ENCODE measurements at places on chromosomes 11 and 22. TPM values are rescaled to one million over a fixed set of nuclear protein-coding genes. Genes with fewer than 3 reads are reported as not detected.
A peak's percentile ranks its signal among the peaks of the same experiment; 100 is the strongest.

KCNA4 gene
- total RNA-seq, result not detected

DDX10 gene
- 28.2 TPM for total RNA-seq

SLC5A1 gene
- not detected for total RNA-seq

OLFML1 gene
- total RNA-seq, result 7.4 TPM

OR2AG1 gene
- not detected for total RNA-seq

RAB3IL1 gene
- total RNA-seq, result 45.4 TPM

KCNJ1 gene
- total RNA-seq, result 1.1 TPM

PGA5 gene
- not detected for total RNA-seq

PGAP2 gene
- 22.5 TPM for total RNA-seq

DNA sequence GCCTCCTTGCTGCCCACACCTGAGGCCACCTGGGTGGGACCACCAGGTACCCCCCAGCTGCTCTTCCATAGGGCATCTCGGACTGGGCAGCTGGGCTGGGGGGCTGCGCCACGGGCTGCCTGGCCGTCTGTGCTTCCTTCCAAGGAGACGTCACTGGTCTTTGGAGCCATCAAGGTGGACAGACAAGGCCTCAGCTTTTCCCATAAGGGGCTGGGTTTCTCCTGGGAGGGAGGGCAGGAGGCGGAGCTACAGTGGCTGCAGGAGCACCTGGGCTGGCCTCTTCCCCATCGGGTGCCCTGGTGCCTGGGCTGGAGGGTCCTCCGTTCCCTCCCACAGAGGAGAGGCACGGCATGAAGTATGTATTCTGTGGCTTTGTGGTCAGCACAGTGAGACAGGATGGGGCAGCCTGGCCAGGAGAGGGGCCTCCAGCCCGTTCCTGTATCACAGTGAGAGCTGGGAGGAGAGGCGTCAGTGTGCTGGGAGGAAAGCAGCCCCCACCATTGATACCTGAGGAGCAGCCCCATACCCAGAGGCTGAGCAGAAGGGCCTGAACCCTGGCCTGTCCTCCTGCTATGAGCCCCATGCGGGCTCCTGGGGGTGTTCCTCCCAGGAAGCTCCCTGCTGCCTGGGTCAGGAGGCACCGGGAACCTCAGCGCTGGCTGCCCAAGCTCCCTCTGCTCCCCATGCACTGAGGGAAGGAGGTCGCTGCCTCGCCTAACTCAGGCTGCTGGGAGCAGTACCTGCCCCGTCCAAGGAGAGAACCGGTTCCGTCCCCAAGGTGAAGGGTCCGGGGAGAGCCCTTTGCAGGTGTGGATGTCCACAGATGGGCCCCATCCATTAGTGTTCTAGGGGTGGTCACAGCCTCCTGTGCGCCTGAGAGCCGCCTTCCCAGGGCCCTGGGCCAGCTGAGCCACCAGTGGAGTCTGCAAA is 1075.0 kb downstream of the BRD1 start:
- no peak for DNase-seq
- H3K4me1 ChIP-seq, result no peaks in the 10 kb centered on the region
- H3K27ac ChIP-seq, result no peak overlapping the region
- no peaks in the 10 kb centered on the region for H3K27me3 ChIP-seq
- H3K4me3 ChIP-seq, result no peak overlapping the region
- H3K36me3 ChIP-seq, result no peaks in the 10 kb centered on the region

- no peak overlapping the region for H3K4me3 ChIP-seq
- H3K36me3 ChIP-seq, result no peaks in the 10 kb centered on the region
- no peak overlapping the region for H3K27ac ChIP-seq
- no peaks in the 10 kb centered on the region for H3K27me3 ChIP-seq
These were observed 4.0 kb upstream of the TP53AIP1 start for GRCh38 chr11:128946648-128947047.

- no peak overlapping the region for H3K4me3 ChIP-seq
- no peaks in the 10 kb centered on the region for H3K27me3 ChIP-seq
- H3K27ac ChIP-seq, result no peak overlapping the region
These were observed 9.9 kb upstream of the TTLL1 start for GRCh38 chr22:43099095-43099494.

DNA sequence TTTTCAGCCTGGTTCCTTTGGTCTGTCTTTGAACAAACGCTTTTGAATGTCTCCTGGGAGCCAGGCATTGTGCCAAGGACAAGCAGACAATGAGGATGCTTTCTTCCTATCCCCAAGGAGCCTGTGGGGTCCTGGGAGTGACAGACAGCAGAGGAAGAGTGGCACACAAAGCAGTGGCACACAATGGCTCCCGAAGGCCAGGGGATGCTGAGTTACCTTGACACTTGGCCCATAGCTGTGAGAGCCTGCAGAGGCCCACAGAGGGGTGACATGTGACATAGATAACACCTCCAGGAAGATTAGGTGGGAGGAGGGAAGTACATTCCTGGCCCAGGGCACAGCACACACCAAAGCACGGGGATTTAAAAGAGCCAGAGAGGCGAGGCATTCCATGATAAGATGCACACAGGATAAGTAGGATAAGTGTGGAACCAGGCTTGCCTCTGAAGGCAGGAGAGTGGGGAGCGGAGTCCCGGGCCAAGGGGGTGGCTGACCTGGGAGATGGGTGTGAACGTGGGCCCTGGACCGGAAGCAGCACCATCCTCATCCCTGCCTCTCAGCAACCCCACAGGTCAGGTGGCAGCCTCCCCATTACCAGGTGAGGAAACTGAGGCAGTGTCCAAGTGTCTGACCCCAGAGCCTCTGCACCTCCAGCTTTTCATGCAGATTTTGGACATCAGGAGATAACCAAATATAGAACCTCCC is 6.3 kb downstream of the UPB1 start:
- DNase-seq, result no peak
- no peak overlapping the region for H3K4me3 ChIP-seq
- no peak overlapping the region for H3K27ac ChIP-seq
- H3K36me3 ChIP-seq, result no peaks in the 10 kb centered on the region
- H3K27me3 ChIP-seq, result no peaks in the 10 kb centered on the region

GRCh38 chr11:110159476-110159875 is 66.3 kb downstream of the ZC3H12C start:
- H3K27me3 ChIP-seq, result no peaks in the 10 kb centered on the region
- no peaks in the 10 kb centered on the region for H3K4me1 ChIP-seq
- H3K27ac ChIP-seq, result no peak overlapping the region
- peaks cover 11% of the 10 kb centered on the region for H3K36me3 ChIP-seq

DNA sequence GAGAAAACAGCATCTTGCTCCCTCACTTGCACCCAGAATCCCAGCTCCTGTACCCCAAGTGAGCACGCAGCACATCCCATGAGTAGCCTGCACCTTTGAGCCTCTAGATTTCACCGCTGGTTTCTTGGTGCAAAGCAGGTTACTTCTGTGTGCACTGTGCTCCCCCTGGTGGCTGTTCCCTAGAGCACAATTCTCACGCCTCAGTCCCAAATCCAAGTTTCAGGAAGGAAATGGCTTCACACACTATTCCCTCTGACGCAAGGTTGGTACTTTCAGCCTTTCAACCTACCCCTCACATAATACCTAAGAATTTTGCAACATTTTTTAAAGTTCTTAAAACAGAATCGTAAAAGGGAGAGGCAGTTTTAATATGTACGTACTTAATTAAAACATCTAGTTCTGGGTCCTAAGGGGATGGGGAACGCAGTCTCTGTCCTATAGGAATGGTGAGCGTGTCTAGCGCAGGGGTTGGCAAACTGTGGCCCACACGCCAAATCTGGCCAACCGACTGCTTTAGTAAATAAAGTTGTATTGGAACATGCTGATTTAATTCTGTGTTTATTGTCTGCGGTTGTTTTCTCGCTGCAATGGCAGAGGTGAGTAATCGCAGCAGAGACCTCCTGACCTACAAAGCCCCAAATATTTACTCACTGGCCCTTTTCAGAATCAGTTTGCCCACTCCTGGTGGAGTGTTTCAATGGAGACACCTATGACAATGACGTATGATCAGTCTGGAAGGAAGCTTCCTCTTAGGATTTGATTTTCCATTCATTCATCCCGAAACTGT is 27.5 kb downstream of the DHCR7 start:
- H3K4me3 ChIP-seq, result no peak overlapping the region
- no peak overlapping the region for H3K27ac ChIP-seq
- no peaks in the 10 kb centered on the region for H3K27me3 ChIP-seq
- no peaks in the 10 kb centered on the region for H3K36me3 ChIP-seq
- H3K4me1 ChIP-seq, result no peaks in the 10 kb centered on the region

DNA sequence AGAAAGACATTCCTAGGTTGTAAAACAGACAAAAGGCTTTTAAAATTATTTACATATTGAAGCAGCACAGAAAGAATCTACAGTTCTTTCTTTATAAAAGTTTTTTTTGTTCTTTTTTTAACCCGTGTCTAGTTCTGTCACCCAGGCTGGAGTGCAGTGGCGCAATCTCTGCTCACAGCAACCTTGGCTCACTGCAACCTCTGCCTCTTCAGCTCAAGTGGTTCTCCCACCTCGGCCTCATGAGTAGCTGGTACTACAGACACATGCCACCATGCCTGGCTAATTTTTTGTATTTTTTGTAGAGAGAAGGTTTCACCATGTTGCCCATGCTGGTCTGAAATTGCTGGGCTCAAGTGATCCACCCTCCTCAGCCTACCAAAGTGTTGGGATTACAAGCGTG is 3.8 kb upstream of the INCENP start:
- no peak for DNase-seq
- no peak overlapping the region for H3K4me3 ChIP-seq
- no peaks in the 10 kb centered on the region for H3K36me3 ChIP-seq
- no peaks in the 10 kb centered on the region for H3K27me3 ChIP-seq
- peaks cover 6% of the 10 kb centered on the region for H3K4me1 ChIP-seq

GRCh38 chr22:37230673-37231405 is 13.2 kb downstream of the RAC2 start:
- H3K4me1 ChIP-seq, result peaks cover 4% of the 10 kb centered on the region
- H3K36me3 ChIP-seq, result no peaks in the 10 kb centered on the region
- DNase-seq, result no peak
- no peak overlapping the region for H3K27ac ChIP-seq
- H3K4me3 ChIP-seq, result no peak overlapping the region

- no peak overlapping the region for H3K4me3 ChIP-seq
- no peak overlapping the region for H3K27ac ChIP-seq
- H3K27me3 ChIP-seq, result no peaks in the 10 kb centered on the region
- no peak for DNase-seq
These were observed 1.1 kb upstream of the ENTHD1 start for GRCh38 chr22:39894554-39895092.

GRCh38 chr11:65340226-65340625 is 6.6 kb downstream of the DPF2 start:
- peaks cover 53% of the 10 kb centered on the region for H3K36me3 ChIP-seq
- H3K4me1 ChIP-seq, result peaks cover 17% of the 10 kb centered on the region
- no peak overlapping the region for H3K27ac ChIP-seq
- no peak overlapping the region for H3K4me3 ChIP-seq

- no peaks in the 10 kb centered on the region for H3K36me3 ChIP-seq
- H3K4me1 ChIP-seq, result no peaks in the 10 kb centered on the region
- H3K27ac ChIP-seq, result no peak overlapping the region
- H3K27me3 ChIP-seq, result no peaks in the 10 kb centered on the region
- no peak for DNase-seq
These were observed 5.7 kb upstream of the SULT4A1 start for GRCh38 chr22:43867839-43868635.

DNA sequence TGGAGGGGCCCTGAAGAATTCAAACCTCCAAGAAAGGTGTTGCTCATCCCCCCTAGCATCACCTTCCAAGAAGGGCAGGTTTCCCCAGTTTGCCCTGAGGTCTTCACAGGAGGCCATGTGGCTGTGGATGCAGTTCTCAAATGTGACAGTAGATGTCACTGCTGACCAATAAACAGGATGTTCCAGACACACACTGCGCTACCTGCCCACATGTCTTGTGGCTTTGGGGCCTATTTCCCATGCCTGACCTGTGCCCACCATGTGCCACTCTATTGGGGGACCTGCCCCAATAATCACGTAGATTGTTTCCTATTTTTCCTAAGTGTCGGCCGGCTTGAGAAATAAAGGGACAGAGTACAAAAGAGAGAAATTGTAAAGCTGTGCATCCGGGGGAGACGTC is 4.5 kb downstream of the GSTT2 start:
- H3K4me3 ChIP-seq, result no peak overlapping the region
- no peaks in the 10 kb centered on the region for H3K4me1 ChIP-seq
- no peak overlapping the region for H3K27ac ChIP-seq

DNA sequence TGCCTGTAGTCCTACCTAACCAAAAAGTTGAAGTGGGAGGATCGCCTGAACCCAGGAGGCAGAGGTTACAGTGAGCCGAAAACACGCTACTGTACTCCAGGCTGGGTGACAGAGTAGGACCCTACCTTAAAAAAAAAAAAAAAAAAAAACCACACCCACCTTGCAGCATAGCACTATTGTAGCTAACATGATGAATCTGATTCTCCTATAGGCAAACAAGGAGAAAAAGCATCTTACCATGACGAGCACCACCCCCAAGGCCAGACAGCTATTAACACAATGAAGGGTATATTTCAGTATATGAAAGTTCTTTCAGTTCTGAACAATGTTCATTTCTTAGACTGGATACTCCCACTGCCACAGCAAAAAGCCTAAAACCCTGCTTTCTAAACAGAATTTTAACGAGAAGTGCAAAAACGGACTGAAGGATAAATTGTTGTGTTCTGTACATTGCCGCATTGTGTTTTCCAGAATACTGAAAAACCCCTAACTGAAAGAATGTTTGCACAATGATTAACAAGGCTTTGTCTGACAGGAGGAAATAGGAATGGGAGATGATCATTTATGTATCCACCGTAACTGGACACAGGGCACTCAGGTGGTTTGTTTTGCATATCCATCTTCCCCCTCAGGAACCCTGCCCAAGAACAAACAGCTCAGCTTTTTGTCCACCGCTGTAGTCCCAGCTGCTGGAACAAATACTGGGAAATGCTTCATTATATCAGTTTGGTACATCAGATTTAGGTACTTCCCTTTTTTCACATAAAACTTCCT is 8.9 kb downstream of the PISD start:
- DNase-seq, result no peak
- no peak overlapping the region for H3K4me3 ChIP-seq
- no peak overlapping the region for H3K27ac ChIP-seq
- H3K36me3 ChIP-seq, result no peaks in the 10 kb centered on the region
- no peaks in the 10 kb centered on the region for H3K4me1 ChIP-seq

DNA sequence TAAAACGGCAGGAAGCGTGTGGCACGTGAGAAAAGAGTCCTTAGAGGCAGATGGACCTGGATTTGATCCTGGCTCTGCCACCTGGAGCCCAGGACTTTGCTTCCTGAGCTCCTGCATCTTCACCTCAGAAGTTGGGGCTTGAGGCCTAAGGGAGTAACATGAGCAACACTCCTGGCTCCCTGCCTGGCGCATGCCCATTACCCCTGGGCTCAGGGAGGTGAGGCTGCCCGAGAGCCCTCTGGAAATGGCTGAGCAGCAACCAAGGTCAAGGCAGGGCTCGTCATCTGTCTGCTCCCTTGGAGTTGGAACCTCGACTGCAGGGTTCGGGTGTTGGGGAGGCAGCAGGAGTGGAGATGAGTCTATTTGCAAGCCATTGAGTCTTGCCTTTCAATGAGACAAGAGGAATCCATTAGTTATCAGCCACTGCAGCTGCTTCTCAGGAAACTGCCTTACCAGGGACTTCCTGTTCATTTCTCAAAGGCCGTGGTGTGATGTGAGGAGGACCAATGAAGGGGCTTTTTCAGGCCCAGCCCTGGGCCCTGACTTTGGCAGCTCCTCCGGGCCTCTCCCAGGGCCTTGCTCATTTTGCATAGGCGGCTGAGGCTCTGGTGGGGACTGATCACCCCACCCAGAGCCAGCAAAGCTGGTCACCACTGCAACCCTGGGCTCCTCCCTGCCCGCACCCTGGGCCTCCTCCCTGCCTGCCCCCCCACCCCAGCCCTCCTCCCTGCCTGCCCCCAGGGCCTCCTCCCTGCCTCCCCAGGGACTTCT is 6.4 kb downstream of the FADS2 start:
- no peaks in the 10 kb centered on the region for H3K27me3 ChIP-seq
- DNase-seq, result no peak
- H3K4me1 ChIP-seq, result peaks cover 71% of the 10 kb centered on the region
- H3K4me3 ChIP-seq, result peak overlapping the region; percentile 30
- H3K27ac ChIP-seq, result peak overlapping the region; percentile 95

- H3K27ac ChIP-seq, result no peak overlapping the region
- H3K36me3 ChIP-seq, result no peaks in the 10 kb centered on the region
- H3K4me1 ChIP-seq, result peaks cover 39% of the 10 kb centered on the region
These were observed 19.8 kb downstream of the SCGB1A1 start for GRCh38 chr11:62438641-62439040.

Measured in thoracic aorta (tissue), 2 donors.